Fibroblast of the aortic adventitia (primary cell): ENCODE measurements at places on chromosomes 3 and 15. TPM values are rescaled to one million over a fixed set of nuclear protein-coding genes. Genes with fewer than 3 reads are reported as not detected.

DNA sequence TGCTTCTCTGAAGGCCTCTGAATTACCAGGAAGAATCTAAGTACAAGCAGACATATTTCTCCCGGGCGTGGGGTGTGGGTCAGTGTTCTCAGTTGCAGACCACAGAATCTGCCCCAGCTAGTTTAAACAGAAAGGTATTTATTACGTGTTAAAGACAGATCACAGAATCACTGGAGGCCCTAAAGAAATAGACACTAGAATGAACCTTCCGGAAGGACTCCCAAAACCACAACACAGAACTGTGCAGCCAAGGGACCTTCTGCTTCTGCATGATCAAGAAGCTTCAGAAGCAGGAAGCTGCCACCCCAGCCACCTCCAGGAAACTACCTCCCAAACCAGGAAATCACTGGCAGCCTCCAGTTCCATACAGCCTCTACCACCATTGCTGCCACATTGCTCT lies 32.7 kb upstream of the ZFAND6 start:
- no peak for DNase-seq

DNA sequence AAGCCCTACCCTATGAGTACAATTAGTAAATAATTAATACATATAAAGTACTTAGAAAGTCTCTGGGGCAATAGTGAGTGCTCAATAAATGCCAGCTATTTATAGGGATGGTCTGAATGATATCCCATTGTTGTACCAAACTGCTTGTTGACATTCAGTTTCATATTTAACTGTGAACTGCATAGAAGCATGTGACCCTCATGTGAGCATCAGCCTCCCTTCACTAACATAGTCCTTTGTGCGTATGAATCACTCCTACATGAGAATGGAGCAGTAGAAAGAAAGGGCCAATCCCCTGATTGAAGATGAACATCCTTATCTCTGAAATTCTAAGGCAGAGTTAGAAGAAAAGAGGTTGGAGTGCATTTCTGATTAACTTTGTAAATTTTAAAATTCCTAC lies 68.7 kb upstream of the ATP10A start:
- DNase-seq = peak; percentile 9

GRCh38 chr3:62724503-62724902 lies 150.7 kb downstream of the CADPS start:
- no peak for DNase-seq

GRCh38 chr15:22904736-22905135 lies 66.3 kb downstream of the NIPA2 start:
- no peak for DNase-seq

- DNase-seq = no peak
Observed at GRCh38 chr3:18556503-18557135, 131.5 kb upstream of the SATB1 start.

DNA sequence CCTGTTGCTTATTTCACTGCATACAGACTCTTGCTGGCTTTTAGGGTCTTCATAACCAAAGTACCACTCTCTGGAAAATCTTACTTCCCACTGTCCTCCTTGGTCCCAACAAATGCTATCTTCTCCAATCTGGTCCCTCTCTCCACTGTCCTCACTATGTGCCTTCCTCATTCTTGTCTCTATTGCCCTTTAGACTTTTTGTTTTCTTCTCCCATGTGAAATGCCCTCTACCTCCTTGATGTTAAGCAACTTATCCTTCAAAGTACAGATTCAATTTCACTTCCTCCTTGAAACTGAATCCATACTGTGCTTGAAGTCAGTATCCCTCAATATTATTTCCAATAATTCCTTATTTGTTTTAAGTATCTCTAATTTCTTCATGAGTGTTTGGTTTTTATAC lies 60.8 kb downstream of the CGGBP1 start:
- DNase-seq = no peak

- DNase-seq = no peak
Observed at GRCh38 chr3:128648402-128648801, 2.2 kb downstream of the RPN1 start.

DNA sequence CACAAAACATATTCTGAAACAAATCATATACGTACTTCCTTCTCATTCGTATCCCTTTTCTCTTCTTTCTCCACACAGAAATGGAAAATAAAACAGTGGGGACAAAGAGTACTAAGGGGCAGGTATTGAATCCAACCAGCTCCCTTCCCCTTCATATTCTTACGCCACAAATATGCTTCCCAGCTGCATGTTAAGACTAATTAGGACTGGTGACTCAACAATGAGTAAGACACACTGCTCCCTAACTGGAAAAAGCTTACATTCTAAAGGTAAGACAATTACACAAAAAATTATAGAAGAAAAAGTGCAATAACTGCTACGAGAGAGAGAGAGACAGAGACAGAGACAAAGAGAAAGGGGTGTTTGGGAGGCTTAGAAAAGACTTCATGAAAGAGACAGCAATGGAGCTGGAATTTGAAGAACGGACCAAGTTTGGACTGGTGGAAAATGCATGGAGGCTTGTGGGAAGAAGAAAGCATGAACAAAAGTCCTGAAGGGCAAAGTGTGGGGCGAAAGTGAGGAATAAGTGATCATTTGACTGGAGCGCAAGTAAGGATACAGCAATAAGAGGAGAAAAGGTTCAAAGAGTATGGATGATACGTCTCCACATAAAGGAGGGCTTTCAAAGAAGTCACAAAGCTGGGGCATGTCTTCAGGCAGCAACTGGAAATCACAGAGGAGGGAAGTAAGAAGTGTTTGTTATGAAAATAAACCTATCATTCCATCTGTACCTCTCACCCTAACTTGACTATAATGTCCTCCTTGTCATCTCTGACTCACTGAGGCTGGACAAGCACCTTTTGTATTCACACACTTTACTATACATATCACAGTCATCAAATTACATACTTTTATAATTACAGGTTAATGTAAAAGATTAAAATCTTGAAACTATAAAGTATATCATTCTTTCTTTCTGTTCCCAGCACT lies 49.2 kb downstream of the RYK start:
- DNase-seq = peak; percentile 58

DNA sequence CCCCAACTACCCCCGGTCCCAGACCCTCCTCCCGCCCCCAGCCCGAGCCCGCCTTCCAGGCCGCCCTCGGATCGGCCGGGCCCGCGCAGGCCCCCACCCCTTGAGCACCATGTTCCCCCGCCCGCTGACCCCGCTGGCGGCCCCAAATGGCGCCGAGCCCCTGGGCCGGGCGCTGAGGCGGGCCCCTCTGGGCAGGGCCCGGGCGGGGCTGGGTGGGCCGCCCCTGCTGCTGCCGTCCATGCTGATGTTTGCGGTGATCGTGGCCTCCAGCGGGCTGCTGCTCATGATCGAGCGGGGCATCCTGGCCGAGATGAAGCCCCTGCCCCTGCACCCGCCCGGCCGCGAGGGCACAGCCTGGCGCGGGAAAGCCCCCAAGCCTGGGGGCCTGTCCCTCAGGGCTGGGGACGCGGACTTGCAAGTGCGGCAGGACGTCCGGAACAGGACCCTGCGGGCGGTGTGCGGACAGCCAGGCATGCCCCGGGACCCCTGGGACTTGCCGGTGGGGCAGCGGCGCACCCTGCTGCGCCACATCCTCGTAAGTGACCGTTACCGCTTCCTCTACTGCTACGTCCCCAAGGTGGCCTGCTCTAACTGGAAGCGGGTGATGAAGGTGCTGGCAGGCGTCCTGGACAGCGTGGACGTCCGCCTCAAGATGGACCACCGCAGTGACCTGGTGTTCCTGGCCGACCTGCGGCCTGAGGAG lies 472 bp downstream of the CHST14 start:
- DNase-seq = no peak

DNA sequence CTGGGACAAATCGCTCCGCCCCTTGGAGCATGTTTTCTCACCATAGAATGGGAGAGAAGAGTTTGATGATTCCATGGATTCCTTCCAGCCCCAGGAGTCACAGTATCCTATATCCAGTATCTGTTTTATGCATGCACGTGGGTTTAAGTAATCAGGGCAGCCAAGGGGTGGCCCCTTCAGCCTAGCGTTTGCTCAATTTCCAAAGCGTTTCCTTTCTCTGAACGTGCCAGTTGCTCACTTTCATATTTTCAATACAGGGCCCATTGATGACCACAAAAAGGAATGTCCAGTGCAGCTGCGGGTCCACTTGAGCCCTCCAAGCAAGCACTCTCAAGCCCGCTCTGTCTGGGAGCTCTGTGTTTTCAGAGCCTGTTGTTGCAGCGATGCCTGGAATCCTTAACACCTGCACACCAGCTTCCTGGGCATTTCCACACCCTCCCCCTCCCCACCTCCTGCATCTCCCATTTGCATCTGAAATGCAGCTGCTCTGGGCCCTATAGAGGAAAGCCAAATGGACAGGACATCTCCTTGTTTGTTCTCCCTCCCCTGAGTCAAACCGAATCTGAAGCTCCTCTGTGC lies 164.3 kb upstream of the LPP start:
- DNase-seq = no peak

DNA sequence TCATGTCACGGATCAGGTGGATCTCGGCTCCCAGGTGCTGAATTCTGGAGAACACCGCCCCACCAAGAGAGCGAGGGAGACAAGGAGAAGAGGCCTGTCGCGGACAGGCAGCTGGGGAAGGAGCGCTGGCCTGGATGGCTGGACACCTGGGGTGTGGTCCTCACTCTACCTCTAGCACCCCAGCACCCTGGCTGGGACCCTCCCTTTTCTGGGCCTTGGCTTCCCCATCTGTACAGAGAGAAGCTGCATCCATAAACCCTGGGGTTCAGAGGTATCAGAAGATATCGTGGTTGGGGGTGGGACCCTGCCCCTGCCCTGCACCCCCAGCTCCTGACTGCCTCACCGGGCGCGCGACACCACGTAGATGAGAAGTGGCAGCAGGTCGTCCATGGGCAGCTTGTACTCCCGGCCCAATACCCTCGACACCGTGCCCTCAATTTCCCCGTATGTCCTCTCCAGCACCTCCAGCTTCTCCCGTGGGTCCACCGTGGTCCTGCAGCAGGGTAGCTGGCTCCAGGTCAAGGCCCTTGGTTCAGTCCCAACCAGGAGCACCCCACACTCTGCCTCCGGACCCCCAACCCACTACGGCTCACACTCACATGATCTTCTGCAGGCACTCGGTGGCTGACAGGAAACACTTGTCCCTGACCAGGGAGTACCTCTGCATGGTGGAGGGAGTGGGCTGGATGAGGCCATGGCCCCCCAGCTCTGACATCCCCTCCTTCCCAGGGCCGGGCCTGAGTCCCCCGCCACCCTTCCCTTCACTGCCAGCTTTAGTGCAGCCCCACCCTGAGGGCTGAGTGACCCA lies 21.7 kb downstream of the ALS2CL start:
- DNase-seq = no peak

DNA sequence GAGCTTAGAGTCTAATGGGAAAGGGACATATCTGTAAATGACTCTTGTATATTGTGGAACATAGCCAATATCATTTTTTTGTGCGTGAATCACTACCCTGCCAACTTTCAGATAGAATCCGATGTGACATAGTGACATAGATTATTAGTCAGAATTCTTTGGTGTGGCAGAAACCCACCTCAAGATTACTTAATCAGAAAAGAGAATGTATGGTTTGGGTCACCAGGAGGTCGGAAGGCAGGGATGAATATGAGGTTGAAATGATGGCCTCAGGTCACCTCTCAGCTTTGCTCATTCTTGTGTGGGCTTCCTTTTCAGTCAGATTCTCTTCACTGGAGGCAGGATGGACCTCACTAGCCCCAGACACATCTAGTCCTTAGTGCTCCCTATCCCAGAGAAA lies 41.4 kb downstream of the SNAPC5 start:
- DNase-seq = peak; percentile 20

GRCh38 chr3:9388142-9388541 lies 9.3 kb upstream of the SETD5 start:
- DNase-seq = no peak

- DNase-seq = no peak
Observed at GRCh38 chr15:40908095-40908494, 13.8 kb downstream of the VPS18 start.

- DNase-seq = peak; percentile 8
Observed at GRCh38 chr15:35746121-35746520, 200.2 kb upstream of the DPH6 start.

GRCh38 chr3:33438284-33438668 lies 1.9 kb downstream of the UBP1 start:
- peak; percentile 75 for DNase-seq

GRCh38 chr3:152193673-152194267 lies 75.0 kb upstream of the MBNL1 start:
- DNase-seq = no peak

- DNase-seq = no peak
Observed at GRCh38 chr3:167816953-167817352, 81.4 kb downstream of the SERPINI1 start.

- DNase-seq = no peak
Observed at GRCh38 chr3:16801698-16802097, 83.1 kb upstream of the PLCL2 start.

DNA sequence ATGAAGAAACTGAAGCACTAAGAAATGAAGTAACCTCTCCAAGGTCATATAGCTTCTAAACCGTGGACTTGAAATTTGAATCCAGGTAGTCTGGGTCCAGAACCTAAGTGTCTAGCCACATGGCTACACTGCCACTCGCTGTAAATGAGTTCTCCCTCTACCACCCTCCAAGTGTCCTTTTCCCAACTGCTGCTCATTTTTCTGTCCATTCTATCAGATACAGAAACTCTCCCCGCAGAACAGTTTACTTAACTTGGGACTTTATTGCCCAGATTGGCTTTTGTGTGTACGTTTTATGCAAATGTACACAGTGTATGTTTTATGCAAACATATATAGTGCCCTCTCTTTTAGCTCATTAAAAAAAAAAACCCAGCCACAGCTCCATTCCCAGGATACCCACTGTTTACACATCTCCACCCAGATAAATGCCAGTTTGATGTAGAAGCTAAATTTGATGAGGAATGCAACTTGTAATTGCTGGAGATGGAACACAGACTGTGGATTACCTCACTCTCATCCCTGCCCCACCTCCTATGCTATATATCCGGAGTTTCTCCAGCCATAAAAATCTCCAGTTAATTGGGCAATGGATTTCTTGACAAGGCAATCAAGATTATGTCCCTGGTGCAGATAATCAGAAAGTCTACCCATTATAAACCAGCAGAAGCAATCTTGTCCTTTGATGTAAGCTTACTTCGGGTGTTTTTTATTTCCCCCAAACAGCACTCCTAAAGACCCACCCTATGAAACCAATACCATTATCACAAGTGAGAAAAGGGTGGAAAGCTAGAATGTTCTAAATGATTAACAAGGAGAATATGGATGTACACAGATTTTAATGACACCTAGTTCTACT lies 42.0 kb downstream of the THBS1 start:
- DNase-seq = no peak

Gene CALML4
- total RNA-seq = 2.6 and 2.7 TPM in 2 replicates

Gene ESYT3
- total RNA-seq = 0.27 and 0.65 TPM in 2 replicates

Gene HYPK
- 3.7 and 16.4 TPM in 2 replicates for total RNA-seq

Gene GPR149
- total RNA-seq = not detected in 2 replicates

Gene GPR171
- not detected in 2 replicates for total RNA-seq

Gene CORO2B
- 8.1 and 23.3 TPM in 2 replicates for total RNA-seq

Gene KIF15
- total RNA-seq = 0.98 and 17.1 TPM in 2 replicates

Gene SI
- not detected in 2 replicates for total RNA-seq

Gene FAM3D
- not detected in 2 replicates for total RNA-seq

Gene PLA2G4E
- total RNA-seq = not detected in 2 replicates

Gene ARL14
- not detected in 2 replicates for total RNA-seq

Gene SCG3
- not detected in 2 replicates for total RNA-seq

Gene GREM1
- 25.1 and 181 TPM in 2 replicates for total RNA-seq

Gene DUOXA1
- 0.36 TPM in 1 of 2 replicates, not detected in the other for total RNA-seq

Gene SCG5
- total RNA-seq = 11.7 and 16.7 TPM in 2 replicates
